Calu3 (cell line): ENCODE measurements at places on chromosomes 7 and 10. TPM values are rescaled to one million over a fixed set of nuclear protein-coding genes. Genes with fewer than 3 reads are reported as not detected.

The OTUD1 gene
- 8.0 and 10.4 TPM in 2 replicates for total RNA-seq

GRCh38 chr10:11178606-11179515, 161.2 kb downstream of the CELF2 start:
- DNase-seq: no peak

DNA sequence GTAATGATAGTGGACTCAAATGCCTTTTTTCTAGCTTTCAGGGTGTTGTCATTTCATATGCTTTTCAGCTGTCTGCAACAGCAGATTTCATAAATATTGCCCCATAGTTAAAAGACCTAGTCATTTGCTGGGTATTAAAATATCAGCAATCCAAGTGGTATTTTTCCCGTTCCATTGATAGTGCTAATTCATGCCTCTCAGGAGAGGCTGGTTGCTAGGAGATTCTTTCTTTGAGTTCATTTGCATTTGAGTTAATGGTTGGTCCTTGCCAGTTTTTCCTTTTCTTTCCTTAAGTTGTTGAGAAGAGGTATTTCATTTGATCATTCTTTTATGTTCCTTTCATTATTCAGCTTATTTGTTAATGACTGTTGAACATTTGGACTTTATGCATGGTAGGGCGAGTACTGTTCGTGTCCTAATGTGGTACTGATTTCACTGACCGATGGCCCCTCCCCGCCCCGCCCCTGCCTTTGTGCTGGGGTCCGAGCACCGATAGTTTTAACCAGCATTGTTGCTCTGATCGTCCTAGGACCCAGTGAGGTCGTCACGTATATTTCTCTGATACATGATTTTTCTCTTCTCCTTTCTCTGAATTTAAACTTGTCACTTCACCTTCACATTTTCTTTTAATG, 128.6 kb downstream of the CCNY start:
- DNase-seq: no peak

- no peak for DNase-seq
These were observed 7.8 kb downstream of the ACTA2 start for GRCh38 chr10:88944813-88945212.

GRCh38 chr10:52573347-52573746, 199.2 kb downstream of the MBL2 start:
- DNase-seq: no peak

GRCh38 chr7:17696422-17696821, 243.9 kb downstream of the SNX13 start:
- DNase-seq: peak; percentile 86

DNA sequence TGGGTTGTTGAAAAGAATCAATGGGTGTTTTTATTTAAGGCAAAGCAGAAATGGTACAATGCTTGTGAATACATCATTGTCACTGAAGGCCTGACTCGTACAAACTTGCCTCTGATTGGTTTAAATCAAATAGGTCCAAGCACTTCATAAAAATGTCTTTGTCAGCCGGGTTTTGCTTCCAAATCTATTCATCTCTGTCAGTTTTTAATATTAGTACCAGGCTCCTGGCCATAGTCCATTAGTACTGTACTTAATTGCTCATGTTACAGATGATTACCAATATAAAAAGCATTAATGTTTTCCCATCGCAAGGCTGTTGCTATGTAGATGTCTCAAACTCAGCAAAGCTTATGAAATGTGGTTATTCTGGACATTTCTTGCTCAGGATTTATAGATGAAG, 171.9 kb downstream of the ARID5B start:
- DNase-seq: no peak

DNA sequence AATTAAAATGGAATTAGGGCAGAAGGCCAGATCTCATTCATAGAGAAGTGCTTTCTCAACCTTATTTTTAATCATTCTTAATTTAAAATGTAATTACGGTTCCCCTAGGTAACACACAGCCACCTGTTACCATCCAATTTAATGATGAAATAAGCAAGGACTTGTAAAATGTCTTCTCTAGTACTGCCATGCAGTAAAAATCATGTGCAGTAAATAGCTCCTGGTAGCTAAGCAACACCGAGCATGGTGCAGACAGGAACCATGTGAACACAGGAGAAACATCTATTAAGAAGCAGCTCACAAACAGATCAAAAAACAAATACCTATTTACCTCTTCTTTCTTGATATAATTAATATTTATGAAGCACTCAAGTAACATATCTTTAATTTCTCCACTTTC, 15.1 kb downstream of the NCAPG2 start:
- no peak for DNase-seq

The CCDC136 gene
- total RNA-seq: 2.2 and 5.9 TPM in 2 replicates

DNA sequence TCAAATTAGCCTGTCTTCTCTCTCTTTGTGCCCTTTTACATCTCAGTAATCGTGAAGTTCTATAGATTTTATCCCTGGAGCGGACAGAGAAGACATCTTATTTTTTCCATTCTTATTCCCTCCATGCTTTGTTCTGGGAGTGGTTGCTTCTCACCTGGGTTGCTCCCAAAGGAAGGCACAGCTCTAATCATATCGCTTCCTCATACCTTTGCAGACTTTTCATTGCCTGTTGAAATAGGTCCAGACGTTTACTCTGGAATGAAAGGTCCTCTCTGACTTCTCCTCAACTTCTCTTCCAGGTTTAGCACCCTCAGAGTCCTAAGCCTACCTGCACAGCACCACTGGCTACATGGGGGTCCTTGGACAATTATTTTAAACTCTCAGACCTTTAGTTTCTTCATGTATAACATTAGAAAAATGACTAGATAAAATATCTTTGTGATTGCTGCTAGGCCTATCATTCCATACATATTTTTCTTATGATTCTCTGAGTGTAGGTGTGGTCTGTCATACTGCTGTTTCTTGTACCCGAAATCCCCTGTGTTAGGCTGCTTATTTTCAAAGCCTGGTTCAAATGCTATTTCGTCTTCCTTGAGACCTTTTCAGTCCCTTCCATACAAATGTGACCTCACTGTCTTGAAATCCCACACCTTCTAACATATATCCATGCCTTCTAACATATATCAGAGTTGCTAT, 418.1 kb downstream of the GFRA1 start:
- DNase-seq: no peak

The SH2D4B gene
- 0.24 TPM in 1 of 2 replicates, not detected in the other for total RNA-seq

DNA sequence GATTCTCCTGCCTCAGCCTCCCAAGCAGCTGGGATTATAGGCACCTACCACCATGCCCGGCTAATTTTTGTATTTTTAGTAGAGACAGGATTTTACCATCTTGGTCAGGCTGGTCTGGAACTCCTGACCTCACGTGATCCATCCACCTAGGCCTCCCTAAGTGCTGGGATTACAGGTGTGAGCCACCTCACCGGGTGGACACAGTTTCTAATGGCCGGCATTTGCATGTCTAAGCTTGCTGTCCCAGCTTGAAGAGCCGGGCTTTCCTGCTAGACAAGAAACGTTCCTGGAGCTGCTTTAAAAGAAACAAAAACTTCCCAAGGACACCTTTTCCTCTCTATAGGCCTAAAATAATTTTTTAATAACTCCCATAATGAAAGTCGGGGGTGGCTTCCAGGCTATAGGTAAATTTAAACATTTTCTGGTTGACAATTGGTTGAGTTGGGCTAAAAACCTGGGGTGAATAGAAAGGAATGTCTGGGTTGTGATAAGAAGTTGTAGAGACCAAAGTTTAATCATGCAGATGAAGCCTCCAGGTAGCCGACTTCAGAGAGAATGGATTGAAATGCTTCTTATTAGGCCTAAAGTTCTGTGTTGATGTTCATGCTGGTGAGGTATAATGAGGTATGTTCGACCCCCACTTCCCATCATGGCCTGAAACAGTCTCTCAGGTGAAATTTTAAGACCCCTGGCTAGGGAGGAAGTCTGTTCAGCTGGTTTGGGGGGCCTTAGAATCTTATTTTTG, 8.8 kb downstream of the ACADSB start:
- DNase-seq: no peak

DNA sequence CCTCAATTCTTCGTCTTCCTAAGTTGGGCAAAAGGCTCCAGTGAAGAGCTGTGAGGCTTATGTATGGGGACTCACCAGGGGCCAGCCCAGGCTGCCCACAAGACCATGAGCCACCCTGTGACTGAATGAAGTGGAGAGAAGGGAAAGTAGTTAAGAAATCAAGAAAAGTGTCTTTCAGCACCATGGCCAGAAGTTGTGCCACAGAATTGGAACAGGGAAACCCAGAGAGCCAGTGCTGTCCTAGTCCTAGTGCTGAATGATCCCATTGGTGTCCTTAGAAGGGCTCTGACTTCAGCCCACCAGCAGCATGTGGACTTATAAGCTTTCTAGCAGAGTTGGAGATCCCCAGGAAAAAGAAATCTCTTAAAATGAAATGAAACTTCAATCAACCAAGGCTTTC, 37.0 kb upstream of the CCSER2 start:
- DNase-seq: no peak

The MOGAT3 gene
- not detected in 2 replicates for total RNA-seq

DNA sequence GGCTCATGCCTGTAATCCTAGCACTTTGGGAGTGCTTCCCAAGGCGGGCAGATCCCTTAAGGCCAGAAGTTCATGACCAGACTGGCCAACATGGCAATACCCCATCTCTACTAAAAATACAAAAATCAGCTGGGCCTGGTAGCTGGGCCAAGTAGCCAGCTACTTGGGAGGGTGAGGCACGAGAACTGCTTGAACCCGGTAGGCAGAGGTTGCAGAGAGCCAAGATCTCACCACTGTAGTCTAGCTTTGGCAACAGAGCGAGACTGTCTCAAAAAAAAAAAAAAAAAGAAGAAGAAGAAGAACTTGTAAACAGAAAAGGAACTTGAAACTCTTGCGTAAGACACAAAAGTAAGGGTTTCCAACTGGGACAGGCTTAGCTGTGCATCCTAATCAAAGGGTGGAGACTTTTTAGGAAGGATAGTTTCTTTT, 5.6 kb upstream of the IFIT2 start:
- no peak for DNase-seq

DNA sequence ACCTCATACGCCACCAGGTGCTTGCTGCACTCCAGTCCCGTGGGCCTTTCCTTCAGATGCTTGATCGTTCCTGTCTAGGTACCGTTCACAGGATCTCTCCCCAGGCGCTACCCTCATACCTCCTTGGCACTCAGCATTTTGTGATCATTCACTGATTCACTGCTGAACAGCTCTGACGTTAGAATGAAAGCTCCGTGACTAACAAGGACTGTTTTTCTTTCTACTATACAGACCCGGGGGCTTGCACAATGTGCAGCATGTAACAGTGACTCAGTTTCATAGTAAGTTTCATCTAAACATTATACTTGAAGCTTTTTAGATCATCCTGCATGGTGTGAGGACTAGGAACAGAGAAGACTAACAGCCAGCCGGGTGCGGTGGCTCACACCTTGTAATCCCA, 20.6 kb downstream of the KIN start:
- no peak for DNase-seq

The TMEM213 gene
- 9.8 and 11.3 TPM in 2 replicates for total RNA-seq

DNA sequence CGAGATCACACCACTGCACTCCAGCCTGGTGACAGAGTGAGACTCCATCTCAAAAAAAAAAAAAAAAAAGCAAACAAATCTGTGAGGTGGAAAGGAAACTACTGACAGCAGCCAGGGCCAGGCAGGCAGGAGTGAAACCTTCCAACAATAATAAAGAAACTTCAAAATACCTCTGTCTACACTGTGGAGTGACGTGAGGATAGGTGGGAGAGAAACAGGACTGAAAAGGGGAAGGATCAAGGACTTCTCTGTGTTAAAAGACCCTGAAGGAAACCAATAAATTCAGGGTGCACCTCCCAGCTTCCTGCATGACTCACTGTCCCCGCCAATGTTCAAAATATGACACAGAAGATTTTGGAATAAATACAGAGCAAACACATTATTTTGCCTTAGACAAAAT, 82.9 kb downstream of the KIAA1549 start:
- DNase-seq: no peak

- no peak for DNase-seq
These were observed 57.7 kb downstream of the TRUB1 start for GRCh38 chr10:114995468-114996247.

GRCh38 chr7:77531038-77531437, 6.1 kb upstream of the PTPN12 start:
- no peak for DNase-seq

GRCh38 chr10:75236178-75236825, 545 bp upstream of the COMTD1 start:
- DNase-seq: no peak

The ODAD2 gene
- total RNA-seq: 0.20 and 0.61 TPM in 2 replicates

The PRKCQ gene
- total RNA-seq: 0.73 and 1.1 TPM in 2 replicates

DNA sequence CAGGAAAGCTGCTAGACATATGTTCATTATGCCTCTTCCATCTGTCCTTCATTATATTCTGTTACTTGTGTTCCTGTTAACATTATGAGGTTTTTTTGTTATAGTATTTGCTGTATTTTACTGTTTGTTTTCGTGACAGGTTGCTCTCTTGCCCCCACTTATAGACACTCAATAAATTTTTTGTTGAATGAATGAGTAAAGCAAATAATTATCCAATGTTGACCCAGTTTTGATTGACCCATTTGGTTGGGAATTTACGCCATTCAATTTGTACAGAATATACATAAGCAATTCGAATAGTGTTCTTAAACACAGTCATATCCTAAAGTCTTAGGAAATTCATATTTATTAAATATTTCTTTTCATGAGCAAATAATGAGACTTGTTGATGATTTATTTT, 11.8 kb downstream of the CCSER2 start:
- DNase-seq: no peak

DNA sequence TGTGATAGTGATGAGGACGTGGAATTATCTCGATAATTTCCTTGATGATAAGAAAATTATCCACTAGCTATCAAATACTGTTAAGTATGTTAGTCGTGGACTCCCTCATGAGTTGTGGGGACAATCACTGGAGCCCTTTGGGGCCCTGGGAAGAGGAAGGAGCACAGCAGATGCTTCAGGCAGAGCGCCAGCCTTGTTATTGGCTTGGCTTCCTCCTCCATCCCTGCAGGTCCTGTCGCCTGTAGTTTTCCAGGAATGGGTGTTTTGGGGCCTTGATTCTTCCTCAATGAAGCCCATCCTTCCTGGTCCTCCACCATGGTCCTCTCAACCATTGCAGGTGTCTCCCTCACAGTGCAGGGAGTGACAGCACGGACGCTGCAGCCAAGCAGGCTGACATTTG, 32.5 kb upstream of the ZNF32 start:
- no peak for DNase-seq

The CROT gene
- 7.3 and 9.1 TPM in 2 replicates for total RNA-seq

The PDZD7 gene
- 1.2 and 1.3 TPM in 2 replicates for total RNA-seq

DNA sequence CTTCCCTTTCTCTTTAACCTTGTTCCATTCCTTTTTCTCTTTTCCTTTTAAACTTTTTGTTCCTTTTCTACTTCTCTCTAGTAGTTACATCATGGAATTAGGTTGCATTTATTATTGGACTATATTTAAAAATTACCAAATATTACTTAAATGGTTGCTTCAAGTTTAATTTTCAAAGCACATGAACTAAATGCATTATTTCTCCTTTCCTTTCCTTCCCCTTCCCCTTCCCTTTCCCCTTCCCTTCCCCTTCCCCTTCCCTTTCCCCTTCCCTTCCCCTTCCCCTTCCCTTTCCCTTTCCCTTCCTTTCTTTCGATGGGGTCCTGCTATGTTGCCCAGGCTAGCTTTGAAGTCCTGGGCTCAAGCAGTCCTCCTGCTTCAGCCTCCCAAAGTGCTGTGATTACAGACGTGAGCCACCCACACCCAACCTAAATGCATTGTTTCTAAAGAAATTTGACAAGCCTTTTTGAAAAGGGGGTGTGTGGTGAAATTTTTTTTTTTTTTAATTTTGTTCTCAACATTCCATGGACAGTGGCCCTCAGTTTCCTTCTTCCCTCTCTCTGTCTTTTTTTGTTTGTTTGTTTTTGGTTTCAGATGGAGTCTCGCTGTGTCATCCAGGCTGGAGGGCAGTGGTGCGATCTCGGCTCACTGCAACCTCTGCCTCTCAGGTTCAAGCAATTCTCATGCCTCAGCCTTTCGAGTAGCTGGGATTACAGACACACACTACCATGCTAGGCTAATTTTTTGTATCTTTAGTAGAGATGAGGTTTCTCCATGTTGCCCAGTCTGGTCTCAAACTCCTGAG, 31.2 kb downstream of the TMEM60 start:
- no peak for DNase-seq

The RNLS gene
- total RNA-seq: 6.3 and 7.1 TPM in 2 replicates

The CTNNA3 gene
- total RNA-seq: not detected in 2 replicates
